ENCODE measurements at places on chromosomes 6 and 20.

DNA sequence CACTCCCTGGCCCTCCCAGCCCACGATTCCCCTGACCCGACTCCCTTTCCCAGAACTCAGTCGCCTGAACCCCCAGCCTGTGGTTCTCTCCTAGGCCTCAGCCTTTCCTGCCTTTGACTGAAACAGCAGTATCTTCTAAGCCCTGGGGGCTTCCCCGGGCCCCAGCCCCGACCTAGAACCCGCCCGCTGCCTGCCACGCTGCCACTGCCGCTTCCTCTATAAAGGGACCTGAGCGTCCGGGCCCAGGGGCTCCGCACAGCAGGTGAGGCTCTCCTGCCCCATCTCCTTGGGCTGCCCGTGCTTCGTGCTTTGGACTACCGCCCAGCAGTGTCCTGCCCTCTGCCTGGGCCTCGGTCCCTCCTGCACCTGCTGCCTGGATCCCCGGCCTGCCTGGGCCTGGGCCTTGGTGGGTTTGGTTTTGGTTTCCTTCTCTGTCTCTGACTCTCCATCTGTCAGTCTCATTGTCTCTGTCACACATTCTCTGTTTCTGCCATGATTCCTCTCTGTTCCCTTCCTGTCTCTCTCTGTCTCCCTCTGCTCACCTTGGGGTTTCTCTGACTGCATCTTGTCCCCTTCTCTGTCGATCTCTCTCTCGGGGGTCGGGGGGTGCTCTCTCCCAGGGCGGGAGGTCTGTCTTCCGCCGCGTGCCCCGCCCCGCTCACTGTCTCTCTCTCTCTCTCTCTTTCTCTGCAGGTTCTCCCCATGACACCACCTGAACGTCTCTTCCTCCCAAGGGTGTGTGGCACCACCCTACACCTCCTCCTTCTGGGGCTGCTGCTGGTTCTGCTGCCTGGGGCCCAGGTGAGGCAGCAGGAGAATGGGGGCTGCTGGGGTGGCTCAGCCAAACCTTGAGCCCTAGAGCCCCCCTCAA, at the start of gene LTA:
Gene LTA, plus strand, starts transcription at position 249 of the 871 bp plus-strand sequence. Its CDS starts 454 bp downstream, at position 703.
- DNase-seq = no peak

DNA sequence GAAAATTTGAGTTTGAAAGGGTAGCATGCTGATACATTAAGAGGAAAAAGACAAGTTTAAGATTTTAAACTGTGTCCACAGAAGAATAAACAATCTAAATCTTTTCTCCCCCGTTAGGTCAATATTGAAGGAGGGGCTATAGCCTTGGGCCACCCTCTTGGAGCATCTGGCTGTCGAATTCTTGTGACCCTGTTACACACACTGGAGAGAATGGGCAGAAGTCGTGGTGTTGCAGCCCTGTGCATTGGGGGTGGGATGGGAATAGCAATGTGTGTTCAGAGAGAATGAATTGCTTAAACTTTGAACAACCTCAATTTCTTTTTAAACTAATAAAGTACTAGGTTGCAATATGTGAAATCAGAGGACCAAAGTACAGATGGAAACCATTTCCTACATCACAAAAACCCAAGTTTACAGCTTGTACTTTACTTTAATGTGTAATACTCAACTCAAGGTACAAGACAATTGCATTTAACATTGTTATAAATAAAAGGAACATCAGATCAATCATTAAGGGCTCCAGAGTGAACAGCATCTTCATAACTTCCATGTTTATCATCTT, 10.8 kb downstream of the TCP1 start:
- no peak for DNase-seq

DNA sequence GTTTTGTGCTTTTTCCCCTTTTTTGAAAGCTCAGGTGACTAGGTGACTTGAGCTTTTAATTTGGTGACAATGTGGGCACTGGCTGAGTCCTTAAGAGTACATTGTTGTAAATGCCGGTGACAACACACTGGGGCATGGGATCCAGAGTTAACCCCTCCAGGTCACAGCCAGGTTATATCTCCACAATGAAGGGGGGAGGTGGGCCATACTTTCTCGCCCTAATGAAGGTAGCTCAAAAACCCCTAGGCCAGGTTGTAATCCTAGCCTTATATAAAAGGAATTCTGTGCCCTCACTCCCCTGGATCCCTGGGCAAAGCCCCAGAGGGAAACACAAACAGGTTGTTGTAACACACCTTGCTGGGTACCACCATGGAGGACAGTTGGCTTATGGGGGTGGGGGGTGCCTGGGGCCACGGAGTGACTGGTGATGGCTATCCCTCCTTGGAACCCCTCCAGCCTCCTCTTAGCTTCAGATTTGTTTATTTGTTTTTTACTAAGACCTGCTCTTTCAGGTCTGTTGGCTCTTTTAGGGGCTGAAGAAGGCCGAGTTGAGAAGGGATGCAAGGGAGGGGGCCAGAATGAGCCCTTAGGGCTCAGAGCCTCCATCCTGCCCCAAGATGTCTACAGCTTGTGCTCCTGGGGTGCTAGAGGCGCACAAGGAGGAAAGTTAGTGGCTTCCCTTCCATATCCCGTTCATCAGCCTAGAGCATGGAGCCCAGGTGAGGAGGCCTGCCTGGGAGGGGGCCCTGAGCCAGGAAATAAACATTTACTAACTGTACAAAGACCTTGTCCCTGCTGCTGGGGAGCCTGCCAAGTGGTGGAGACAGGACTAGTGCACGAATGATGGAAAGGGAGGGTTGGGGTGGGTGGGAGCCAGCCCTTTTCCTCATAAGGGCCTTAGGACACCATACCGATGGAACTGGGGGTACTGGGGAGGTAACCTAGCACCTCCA, 2.2 kb upstream of the VEGFA start:
- DNase-seq = no peak

GRCh38 chr6:14921878-14922671, 323.8 kb upstream of the JARID2 start:
- DNase-seq = no peak

- DNase-seq = no peak
Observed at GRCh38 chr6:137967689-137968454, 100.8 kb downstream of the TNFAIP3 start.

DNA sequence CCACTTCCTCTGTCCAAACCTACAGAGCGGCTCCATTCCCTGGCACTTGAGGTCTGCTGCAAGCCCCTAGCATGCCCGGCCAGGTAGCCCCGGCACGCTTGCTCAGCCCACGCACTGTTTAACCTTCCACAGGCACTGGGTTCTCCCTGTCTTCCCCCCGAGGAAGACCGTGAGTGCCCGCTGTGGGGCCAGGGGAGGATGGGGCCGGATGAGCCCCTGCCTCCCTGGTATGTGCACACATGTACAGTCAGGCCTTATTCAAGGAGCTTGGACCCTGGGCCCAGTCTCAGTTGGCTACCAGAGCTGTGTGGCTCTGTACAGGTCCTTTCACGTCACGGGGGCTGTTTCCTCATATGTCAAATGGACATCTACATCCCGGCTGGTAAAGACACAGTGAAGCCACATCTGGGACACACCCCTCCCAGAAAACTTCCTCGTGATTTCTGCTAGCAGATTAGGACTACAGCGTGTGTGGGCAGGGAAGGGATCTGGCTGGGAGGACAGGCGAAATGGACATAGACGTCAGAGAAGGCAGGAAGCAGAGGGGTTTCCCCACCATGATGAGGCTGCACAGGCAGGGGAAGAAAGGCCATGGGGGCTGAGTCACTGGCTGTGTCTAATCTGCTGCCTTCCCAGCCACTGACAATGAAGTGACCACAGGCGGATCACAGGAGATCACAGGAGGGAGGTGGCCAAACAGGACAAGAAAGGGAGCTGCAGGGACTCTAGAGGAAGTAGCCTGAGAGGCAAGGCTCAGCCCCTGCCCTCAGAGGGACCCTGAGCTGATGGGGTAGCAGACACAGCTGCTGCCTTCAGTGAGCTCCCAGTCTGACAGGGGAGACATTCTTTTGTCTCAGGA, 62.9 kb downstream of the MRPL14 start:
- peak; percentile 97 for DNase-seq

DNA sequence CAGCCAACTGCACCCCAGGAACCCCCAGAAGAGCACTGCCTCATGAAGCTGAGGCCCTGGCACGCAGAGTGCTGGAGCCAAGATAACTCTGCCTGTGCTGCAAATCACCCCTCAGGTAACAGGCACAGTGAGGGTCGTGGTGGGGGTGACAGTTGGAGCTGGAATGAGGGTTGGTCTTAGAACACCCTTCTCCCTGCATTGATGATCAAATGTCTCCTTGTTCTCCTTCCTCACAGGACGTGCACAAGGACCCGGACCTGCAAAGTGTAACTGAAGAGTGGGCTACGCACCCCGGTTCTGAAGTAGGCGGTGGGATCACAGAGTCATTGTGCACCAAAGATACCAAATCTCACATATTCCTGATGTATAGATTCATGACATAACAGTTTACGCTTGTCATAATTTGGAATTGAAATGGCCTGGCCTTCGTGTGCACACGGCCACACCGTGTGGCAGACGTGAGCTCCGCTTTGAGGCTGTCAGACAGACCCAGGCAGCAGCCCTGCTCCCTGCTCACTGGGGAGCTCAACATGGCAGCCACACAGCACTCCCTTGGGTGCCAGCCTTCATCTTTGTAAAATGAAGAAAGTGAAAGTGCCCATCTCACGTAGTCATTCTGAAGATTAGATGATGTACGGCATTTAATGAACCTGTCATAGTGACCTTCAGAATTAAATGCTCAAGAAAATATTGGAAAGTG, 8.8 kb downstream of the THBS2 start:
- no peak for DNase-seq
